Aorta (tissue), 5 donors: ENCODE measurements at places on chromosomes 3 and 15.

- no peak for DNase-seq
Observed at GRCh38 chr15:92178911-92179310, 214.8 kb upstream of the ST8SIA2 start.

GRCh38 chr15:63708126-63708772 lies 111.1 kb downstream of the FBXL22 start:
- DNase-seq = no peak

GRCh38 chr3:100928638-100929428 lies 64.4 kb downstream of the ABI3BP start:
- no peak for DNase-seq

- DNase-seq = peak; percentile 59
Observed at GRCh38 chr3:185070491-185071286, 82.2 kb downstream of the C3orf70 start.

DNA sequence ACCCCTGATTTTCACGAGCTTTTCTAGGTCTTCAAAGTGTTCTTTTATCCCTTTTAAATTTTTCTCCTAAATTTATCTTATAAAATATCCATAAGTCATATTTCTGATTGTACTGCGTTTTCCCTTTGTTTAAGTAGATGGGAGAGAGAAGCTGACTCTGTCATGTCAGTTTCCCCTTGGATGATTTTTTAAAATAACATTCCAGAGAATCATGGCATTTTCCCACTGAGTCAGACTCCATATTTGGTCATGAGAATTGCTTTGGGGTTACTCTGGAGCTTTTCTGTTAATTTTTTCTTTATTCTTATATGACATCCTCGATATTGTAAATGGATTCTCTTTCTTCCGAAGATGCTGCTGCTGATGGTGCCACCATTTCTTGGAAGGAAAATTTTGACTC lies 28.6 kb upstream of the UMPS start:
- DNase-seq = no peak

GRCh38 chr3:95387242-95388021 lies 1324.6 kb downstream of the NSUN3 start:
- no peak for DNase-seq

DNA sequence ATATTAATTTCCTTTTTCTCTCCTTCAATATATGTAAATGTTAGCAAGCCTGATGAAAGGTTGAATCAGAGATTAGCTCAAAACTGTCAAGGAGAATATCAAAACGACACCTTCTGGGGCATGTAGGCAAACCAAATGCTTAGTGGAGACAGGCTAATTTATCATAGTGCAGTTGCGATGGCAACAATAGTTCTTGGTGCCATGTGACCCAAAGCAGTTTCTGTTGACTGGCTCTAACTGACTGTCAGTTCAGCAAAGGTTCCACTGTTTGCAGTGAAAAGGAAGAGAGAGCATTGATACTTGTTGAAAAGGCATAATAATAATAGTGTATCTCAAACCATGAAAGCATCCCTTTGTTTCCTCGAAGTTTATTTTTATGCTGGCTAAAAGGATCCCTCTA lies 513.9 kb downstream of the NLGN1 start:
- DNase-seq = no peak

- DNase-seq = no peak
Observed at GRCh38 chr15:38441130-38441519, 12.8 kb upstream of the FAM98B start.

- DNase-seq = no peak
Observed at GRCh38 chr3:160006282-160007163, 17.9 kb downstream of the IL12A start.

DNA sequence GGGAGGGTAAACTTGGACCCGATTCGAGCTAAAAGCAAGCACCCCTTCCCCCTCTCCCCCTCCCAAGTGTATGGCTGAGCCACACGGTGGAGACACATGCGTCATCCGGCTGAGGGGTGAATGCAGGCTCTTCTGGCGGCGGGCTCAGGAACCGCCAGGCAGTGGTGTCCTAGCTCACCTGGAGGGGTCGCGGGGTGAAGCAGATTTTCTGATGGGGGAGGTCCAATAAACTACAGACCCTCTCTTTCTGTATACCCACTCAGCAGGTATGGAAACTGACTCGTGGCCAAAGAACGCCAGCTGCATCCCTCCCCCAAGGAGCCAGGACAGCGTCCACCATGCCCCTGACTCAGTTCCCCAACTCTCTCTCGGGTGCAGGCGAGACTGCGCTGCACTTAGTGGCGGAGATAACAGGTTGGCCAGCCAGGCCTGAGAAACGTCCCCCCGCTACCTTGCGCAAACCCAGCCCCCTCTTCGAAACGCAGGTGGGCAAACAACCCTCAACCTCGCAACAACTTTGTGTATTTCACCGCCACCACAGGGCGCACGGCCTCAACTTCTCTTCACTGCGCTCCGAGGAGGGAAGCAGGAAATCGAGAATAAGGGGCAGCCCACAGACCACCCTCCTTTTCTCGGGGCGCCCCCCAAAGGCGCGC lies 1.3 kb downstream of the MAGI1 start:
- DNase-seq = peak; percentile 58

GRCh38 chr3:58900386-58900785 lies 149.4 kb downstream of the CFAP20DC start:
- DNase-seq = no peak

DNA sequence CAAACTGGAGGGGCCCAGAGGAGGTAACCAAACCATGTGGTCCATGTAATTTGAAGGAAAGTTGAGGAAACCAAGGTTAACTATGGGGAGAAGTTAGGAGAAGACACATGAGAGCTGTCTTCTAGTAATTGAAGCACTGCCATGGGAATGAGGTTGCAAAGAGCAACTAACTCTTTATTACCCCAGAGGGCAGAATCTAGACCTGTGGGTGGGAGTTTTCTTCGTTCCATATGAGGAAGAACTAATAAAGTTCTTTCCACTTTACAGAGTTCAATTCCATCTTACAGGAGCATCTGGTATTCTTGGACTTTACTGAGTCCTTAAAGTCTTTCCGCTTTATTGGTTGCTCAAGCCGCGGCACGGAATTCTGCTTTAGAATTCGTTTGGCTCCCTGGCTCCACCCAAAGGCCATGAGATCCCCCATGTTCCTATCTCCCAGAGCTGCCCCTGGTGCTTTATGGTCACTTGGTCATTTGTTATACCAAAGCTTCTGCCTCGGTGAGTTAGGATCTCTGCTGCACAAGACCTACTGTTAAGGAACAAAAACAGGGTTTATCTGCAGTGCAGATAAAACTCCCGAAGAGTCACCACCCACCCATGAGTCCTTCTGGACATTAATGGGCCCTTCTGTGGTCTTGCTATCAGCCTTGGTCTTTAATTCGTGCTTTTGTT lies 89.5 kb upstream of the UMPS start:
- DNase-seq = no peak

- DNase-seq = no peak
Observed at GRCh38 chr3:141412087-141412935, 44.0 kb downstream of the ZBTB38 start.

GRCh38 chr3:4290272-4290893 lies 12.8 kb upstream of the SETMAR start:
- no peak for DNase-seq

- no peak for DNase-seq
Observed at GRCh38 chr15:101060576-101061551, 141.7 kb downstream of the LRRK1 start.

DNA sequence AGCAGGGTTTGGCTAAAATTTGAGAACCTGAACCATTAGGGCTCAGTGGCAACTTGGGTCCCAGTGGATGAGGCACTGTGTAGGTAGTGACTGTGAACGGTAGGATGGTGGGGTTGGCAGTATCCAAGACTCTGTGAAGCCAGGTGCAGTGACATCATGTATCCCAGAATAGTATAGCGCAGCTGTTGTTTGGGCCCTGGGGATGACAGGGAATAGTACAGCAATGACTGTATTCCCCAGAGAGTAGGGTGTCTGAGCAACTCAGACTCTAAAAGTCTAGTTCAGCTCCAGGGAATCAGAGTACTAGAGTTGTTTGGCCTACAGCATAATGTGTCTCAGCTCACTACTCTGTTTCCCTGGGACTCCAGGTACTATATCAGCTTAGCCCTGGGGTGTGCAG lies 20.7 kb upstream of the PPP2R3A start:
- no peak for DNase-seq

GRCh38 chr3:186882881-186883685 lies 40.6 kb downstream of the ADIPOQ start:
- no peak for DNase-seq

- no peak for DNase-seq
Observed at GRCh38 chr15:98805434-98806274, 157.3 kb downstream of the IGF1R start.
